ENCODE measurements at places on chromosomes 16 and 17.

DNA sequence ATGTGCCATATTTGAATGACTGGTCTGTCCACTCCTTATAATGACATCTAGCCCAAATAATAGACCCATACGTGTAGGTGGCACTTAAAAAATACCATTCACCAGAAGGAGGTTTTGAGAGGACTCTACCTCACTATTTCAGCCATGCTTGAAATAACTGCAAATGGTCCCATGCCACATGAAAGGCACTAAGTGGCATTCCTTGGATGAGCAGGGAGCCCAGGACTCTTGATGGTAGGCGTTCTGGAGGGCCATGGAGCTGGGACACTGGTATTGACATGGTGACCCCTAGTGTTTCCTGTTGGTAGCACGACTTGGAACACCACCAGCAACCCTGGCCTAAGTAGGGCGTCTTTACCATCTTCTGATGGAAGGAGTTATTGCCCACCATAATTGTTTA, 148.7 kb upstream of the ZFHX3 start:
- peak; percentile 79 for DNase-seq

DNA sequence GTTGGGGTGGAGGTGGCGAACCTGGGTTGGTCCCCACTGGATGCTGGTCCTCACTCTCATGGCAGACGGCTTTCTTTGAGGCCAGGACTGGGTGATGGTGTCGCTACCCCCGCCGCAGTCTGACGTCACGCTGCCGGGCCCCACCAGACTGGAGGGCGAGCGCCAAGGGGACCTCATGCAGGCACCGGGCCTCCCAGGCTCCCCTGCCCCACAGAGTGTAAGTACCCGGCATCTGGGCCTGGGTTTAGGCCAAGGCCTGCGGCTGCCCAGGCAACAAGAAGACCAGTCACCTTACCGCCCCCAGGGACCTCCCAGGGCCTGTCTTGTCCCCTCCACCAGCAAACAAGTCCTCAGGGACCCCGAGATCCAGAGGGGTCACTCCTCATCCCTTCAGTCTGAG, 17.7 kb downstream of the FOXN1 start:
- no peak for DNase-seq

GRCh38 chr17:32941419-32942032, 13.6 kb downstream of the TMEM98 start:
- DNase-seq, result peak; percentile 14

GRCh38 chr17:75338335-75338734, 49.1 kb upstream of the SLC25A19 start:
- peak; percentile 70 for DNase-seq

DNA sequence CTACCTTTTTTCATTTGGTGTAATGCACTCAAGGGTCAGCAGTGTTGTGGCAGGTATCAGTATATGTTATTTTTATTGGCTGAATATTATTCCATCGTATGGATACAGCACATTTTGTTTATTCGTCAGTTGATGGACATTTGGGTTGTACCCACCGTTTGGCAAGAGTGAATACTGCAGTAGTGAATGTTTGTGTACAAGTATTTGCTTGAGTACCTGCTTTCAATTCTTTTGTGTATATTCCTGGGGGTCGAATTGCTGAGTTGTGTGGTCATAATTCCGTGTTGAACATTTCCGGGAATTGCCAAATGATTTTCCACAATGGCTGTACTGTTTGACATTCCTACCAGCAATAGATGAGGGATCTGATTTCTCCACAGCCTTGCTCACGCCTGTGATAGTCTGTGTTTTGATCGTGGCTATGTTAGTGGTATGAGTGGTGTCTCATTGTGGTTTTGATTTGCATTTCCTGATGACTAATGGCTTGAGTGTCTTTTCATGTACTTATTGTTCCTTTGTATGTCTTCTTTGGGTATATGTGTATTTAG, 108.4 kb downstream of the OR1D5 start:
- DNase-seq, result peak; percentile 77

Data from suppressor macrophage treated with lipopolysaccharide for 4 hours (primary cell).